ENCODE measurements at places on chromosomes 1 and 21.

DNA sequence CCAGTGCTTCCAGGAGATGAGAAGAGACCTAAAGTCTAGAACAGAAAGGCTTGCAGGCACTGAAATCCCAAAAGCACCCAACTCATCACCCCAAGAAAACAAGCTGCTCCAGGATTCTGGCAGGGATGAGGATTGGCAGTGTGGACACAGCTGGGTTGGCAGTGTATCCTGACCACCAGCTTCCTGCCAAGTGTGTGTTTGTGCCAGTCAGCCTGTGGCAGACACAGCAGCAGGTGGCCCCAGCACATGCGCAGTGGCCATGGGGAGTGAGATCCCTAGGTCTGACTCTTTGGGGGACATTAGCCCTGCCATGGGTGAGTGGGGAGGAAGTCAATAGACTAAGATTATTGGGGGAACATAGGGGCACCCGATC is 8.7 kb upstream of the SNAPIN start:
- DNase-seq = no peak

GRCh38 chr1:85836736-85837135 is 128.5 kb upstream of the ZNHIT6 start:
- no peak for DNase-seq

DNA sequence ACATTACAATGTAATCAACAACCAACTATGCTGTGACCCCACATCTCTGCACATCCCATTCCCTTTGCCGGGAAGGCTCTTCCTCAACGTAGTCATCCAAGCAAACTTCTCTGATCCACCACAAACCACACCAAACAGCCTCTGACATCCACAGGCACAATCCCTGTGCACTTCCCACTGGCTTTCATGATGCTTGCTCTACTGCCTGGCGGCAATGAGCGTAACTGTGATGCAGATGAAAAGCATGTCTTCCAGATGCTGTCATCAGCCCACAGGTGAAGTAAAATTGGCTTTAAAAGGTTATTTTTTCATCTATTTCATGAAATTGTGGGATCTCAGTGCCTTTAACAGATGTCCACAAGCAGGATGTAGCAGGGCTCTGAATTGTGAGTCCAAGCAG is 635.2 kb downstream of the SMYD3 start:
- DNase-seq = no peak

DNA sequence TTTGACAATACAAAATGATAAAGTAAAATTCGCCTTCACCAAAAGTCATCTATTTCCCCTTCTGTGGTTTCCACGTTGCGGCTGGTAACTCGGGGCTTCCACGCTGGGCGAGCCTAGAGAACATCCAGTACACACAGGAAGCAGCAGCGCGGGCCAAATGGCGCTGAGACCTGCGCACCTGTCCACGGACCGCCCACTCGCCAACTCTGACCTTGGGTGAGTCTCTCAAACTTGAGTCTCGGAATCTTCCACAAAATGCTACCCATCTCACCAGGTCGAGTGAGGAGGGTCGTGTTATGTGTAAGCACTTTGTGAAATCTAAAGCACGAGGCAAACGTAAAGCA is 820 bp upstream of the TTF2 start:
- no peak for DNase-seq

- DNase-seq = no peak
Measured at GRCh38 chr1:30046751-30047150, 676.6 kb downstream of the MATN1 start.

GRCh38 chr1:247365023-247365422 is 33.4 kb upstream of the ZNF496 start:
- DNase-seq = no peak

Data from SK-N-MC (cell line).